ENCODE measurements at places on chromosomes 1 and 21. TPM values are rescaled to one million over a fixed set of nuclear protein-coding genes. Genes with fewer than 3 reads are reported as not detected.
A peak's percentile ranks its signal among the peaks of the same experiment; 100 is the strongest.

Gene OBSCN
- total RNA-seq, result 47.8 TPM

Gene EDN2
- total RNA-seq, result not detected

Gene REN
- total RNA-seq, result not detected

Gene TACSTD2
- 0.70 TPM for total RNA-seq

Gene GFI1
- total RNA-seq, result 15.5 TPM

Gene CD160
- not detected for total RNA-seq

Gene RCAN1
- total RNA-seq, result 50.3 TPM

Gene ARV1
- 20.9 TPM for total RNA-seq

Gene MYCL
- total RNA-seq, result 14.2 TPM

- DNase-seq, result no peak
- no peak overlapping the region for H3K4me3 ChIP-seq
- H3K27me3 ChIP-seq, result no peaks in the 10 kb centered on the region
- H3K4me1 ChIP-seq, result no peaks in the 10 kb centered on the region
- peak overlapping the region; percentile 59 for H3K27ac ChIP-seq
Measured at GRCh38 chr1:95021119-95021518, 51.6 kb downstream of the ALG14 start.

DNA sequence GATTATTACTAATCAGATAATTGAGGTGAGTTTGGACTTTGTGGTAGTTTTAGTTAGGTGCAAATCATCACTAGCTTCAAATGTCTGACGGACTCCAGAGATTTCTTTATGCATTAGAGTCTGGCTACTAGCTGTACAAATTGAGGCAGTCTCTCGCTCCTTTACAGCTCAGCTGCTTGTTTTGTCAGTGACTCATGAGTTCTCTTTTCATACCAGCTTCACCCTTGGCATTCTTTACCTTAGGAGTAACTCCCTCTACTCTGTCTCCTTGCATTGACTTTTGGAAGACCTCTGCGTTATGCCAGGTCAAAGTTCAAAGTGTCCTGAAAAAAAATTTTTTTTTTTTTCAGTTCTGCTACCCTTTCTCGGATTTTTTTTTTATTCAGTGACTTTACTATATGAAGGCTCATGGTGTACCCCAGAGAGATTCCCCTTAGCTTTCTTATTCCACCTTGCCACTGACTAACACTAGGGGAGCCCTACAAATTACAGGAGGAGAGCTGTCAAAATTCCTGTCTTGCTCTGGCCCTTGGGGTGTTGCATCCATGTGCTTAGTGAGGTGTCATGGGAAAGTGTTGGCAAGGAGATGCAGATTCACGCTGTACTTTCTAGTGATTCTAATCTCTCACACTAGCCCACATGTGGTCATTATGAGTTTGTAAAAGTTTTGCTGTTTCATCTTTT, 576.6 kb downstream of the ADGRL2 start:
- no peak overlapping the region for H3K4me3 ChIP-seq
- no peak for DNase-seq
- no peaks in the 10 kb centered on the region for H3K27me3 ChIP-seq
- no peaks in the 10 kb centered on the region for H3K36me3 ChIP-seq
- H3K4me1 ChIP-seq, result no peaks in the 10 kb centered on the region

DNA sequence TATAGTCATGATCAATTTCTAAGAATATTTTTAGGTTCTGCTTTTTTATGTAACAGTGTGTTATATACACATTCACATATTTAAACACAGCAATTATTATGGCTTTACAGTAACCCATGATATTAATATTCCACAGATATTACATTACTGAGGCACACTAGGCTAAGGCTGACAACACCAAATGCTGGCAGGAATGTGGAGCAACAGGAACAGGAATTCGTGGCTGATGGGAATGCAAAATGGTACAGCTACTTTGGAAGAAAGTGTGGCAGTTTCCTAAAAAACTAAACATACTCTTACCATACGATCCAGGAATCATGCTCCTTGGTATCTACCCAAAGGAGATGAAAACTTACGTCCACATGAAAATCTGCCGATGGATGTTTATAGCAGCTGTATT, 1.9 kb upstream of the KCNJ9 start:
- peaks cover 7% of the 10 kb centered on the region for H3K4me1 ChIP-seq
- H3K4me3 ChIP-seq, result no peak overlapping the region
- H3K27me3 ChIP-seq, result peaks cover 15% of the 10 kb centered on the region
- H3K27ac ChIP-seq, result no peak overlapping the region
- no peak for DNase-seq
- no peaks in the 10 kb centered on the region for H3K36me3 ChIP-seq

- no peaks in the 10 kb centered on the region for H3K27me3 ChIP-seq
- no peaks in the 10 kb centered on the region for H3K36me3 ChIP-seq
- no peaks in the 10 kb centered on the region for H3K4me1 ChIP-seq
- DNase-seq, result no peak
Measured at GRCh38 chr21:16573578-16573977, 843.8 kb downstream of the USP25 start.

- no peaks in the 10 kb centered on the region for H3K4me1 ChIP-seq
- no peaks in the 10 kb centered on the region for H3K27me3 ChIP-seq
- no peaks in the 10 kb centered on the region for H3K36me3 ChIP-seq
- peak within 1 kb of the TSS; percentile 27 for H3K4me3 ChIP-seq
- DNase-seq, result peak; percentile 55
Measured at GRCh38 chr1:202710070-202711045, at the start of gene SYT2. Gene SYT2, minus strand, starts transcription at chr1:202710454. Its CDS starts 104,682 bp downstream, at chr1:202605772.

DNA sequence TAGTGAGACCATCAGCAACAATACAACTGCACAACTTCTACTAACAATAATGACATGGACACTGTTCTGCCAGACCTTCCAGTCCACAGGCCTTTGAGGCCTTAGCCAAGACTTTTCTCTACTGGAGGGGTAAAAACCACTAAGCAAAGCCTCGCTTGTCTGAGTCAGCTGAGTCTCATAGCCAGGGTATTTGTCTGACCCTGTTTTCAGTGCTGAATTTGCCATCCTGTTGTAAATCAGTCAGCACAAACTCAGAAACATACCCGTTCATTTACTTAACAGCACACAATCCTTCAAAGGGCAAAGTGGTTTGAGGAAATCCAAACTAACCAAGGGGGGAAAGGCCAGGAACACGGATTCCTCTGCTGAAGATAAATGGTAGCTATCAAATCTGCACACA, 537.8 kb downstream of the SMYD3 start:
- no peaks in the 10 kb centered on the region for H3K27me3 ChIP-seq
- no peaks in the 10 kb centered on the region for H3K4me1 ChIP-seq
- H3K4me3 ChIP-seq, result no peak overlapping the region
- no peak overlapping the region for H3K27ac ChIP-seq
- no peaks in the 10 kb centered on the region for H3K36me3 ChIP-seq

DNA sequence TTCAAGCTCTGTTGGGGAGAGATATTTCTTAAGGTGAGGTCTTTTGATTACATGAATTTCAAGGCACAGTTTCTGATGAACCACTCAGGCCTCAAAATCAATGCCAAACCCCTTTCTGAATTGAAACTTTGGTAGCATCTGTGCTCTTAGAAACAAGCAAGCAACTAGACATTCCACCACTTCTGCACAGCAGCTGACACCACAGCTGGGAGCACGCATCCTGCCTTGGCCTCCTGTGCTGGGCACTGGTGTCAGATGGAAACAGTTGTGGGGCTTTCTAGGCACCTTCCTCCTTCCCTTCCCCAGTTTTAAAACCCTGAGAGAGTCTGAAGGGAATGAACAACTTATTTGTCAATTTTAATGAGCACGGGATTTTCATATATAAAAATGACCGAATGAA, 360.2 kb downstream of the ADGRL2 start:
- H3K36me3 ChIP-seq, result no peaks in the 10 kb centered on the region
- H3K4me3 ChIP-seq, result no peak overlapping the region
- H3K27me3 ChIP-seq, result no peaks in the 10 kb centered on the region

GRCh38 chr1:19055701-19056100, 99.2 kb upstream of the IFFO2 start:
- H3K4me3 ChIP-seq, result no peak overlapping the region
- no peak overlapping the region for H3K27ac ChIP-seq
- H3K27me3 ChIP-seq, result no peaks in the 10 kb centered on the region
- DNase-seq, result no peak
- no peaks in the 10 kb centered on the region for H3K36me3 ChIP-seq
- H3K4me1 ChIP-seq, result no peaks in the 10 kb centered on the region

GRCh38 chr21:45922648-45923047, 58.9 kb upstream of the COL6A1 start:
- H3K27ac ChIP-seq, result no peak overlapping the region
- H3K4me1 ChIP-seq, result no peaks in the 10 kb centered on the region
- no peak overlapping the region for H3K4me3 ChIP-seq
- no peaks in the 10 kb centered on the region for H3K27me3 ChIP-seq
- H3K36me3 ChIP-seq, result no peaks in the 10 kb centered on the region

DNA sequence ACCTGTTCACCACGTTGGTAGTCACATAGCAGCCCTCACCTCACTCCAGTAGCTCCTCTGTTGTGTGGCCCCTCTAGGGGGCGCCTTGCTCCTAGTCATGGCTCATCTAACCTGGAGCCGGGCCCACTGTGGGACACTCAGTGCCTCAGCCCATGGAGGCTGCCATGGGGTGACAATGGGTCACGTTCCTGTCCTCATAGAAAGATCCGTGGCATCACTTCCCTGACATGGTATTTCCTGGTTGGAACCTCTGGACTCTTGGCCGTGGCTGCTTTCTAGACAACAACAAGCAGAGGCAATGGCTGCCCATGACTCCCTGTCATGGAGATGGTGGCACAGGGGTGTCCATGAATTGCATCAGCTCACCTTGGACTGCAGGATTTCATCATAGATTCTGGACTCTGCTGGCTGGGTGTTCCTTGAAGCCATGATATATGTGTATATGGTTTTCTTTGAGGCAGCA, 27.5 kb upstream of the SLAMF6 start:
- DNase-seq, result peak; percentile 63
- H3K27me3 ChIP-seq, result no peaks in the 10 kb centered on the region
- H3K4me3 ChIP-seq, result no peak overlapping the region

DNA sequence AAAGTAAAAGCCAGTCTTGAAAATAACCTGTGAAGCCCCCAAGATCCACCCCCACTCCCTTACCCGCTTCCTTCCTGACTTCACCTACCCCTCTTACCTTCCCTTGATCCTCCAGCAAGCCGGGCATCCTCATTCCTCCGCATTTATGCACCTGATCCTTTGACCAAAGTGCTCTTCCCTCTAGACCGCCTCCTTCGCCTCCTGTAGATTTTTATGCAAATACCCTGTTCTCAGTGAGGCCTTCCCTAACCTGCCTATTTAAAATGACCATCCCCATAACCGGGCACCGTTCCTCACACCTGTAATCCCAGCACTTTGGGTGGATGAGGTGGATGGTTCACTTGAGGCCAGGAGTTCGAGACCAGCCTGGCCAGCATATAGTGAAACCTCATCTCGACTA, 1.1 kb upstream of the NENF start:
- no peaks in the 10 kb centered on the region for H3K36me3 ChIP-seq
- H3K4me3 ChIP-seq, result no peak overlapping the region
- no peaks in the 10 kb centered on the region for H3K27me3 ChIP-seq

DNA sequence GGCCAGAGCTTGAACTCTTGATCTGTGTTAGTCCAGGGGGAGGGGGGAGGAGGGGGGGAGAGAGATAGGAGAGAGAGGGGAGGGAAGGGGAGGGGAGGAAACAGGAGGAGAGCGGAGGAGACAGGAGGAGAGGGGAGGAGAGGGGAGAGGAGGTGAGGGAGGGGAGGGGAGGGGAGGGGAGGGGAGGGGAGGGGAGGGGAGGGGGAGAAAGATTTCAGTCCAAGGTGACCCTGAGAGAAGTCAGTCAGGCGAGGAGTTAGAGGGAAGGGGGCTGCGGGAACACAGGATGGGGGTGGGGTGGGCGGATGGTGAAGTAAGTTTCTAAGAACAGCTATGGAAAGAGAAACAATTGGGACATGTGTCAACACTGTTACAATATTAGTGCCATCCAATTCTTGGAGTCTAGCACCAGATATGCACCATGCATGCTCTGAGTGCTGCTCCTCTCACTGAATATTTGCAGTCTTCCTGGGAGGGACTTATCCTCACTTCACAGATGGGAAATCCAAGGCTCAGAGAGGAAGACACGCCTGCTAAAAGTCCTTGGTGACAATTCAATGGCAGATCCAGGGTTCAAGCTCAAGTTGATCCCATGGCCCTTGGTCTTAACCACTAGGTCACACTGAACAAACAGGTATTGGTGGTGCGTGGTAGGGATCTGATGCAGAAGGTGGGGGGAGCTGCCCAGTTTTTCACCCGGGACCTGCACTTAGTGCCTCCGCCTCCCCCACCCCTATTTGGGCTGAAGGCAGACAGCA, 42.5 kb upstream of the ECE1 start:
- no peaks in the 10 kb centered on the region for H3K36me3 ChIP-seq
- H3K4me1 ChIP-seq, result peaks cover 91% of the 10 kb centered on the region
- DNase-seq, result no peak
- no peaks in the 10 kb centered on the region for H3K27me3 ChIP-seq
- no peak overlapping the region for H3K4me3 ChIP-seq

DNA sequence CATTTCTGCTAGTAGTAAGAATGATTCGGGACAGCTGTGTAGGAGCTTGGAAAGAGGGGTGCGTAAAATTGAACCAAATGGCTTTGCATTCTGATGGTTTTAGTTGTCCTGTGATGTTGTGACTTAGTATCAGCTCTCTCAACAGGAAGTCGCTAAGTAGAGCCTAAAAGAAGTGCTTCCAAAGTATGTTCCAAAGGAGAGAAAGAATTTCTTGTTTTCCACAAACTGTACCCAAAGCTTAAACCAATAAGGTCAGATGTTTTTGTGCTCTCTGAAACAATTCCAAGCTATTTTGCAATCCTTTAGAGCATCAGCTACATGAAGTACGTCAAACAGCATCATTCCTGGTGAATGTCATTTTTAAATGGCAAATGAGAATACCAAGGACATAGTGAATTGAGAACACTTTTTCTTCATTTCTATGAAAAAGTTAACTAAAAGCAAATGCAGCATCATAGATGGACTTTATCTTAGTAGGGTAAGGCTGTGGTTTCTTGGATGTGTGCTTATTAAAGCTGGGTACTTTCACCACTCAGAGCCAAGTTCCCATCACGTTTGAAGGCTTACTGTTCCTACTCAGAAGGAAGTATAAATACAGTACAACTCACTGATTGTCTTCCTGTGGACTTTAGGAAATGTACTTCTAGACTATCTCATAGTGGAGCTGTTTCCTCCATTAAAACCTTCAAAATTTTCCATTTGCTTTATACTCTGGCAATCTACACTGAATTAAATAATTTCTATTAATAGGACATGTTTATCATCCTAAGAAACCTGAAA, 148.6 kb downstream of the C1orf21 start:
- peaks cover 3% of the 10 kb centered on the region for H3K4me1 ChIP-seq
- H3K27ac ChIP-seq, result peak overlapping the region; percentile 56
- no peaks in the 10 kb centered on the region for H3K36me3 ChIP-seq

DNA sequence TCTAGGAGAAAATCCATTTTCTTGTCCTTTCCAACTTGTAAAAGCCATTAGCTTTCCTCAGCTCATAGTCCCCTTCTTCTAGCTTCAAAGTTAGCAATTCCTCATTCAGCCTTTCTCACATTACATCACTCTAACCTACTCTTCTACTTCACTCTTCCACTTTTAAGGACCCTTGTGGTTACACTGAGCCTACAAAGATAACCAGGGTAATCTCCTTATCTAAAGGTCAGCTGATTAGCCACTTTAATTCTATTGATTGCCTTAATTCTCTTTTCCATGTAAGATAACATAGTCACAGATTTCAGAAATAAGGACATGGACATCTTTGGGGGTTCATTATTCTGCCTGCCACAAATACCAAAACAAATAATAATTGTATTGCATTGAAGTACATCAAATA, 8.5 kb upstream of the SPATA6 start:
- no peak for DNase-seq
- no peak overlapping the region for H3K27ac ChIP-seq
- H3K4me3 ChIP-seq, result no peak overlapping the region
- no peaks in the 10 kb centered on the region for H3K36me3 ChIP-seq

GRCh38 chr1:53087332-53088285, 25.6 kb downstream of the PODN start:
- no peak overlapping the region for H3K27ac ChIP-seq
- no peak for DNase-seq
- no peak overlapping the region for H3K4me3 ChIP-seq
- no peaks in the 10 kb centered on the region for H3K36me3 ChIP-seq
- no peaks in the 10 kb centered on the region for H3K4me1 ChIP-seq
